ENCODE measurements at places on chromosomes 7 and 10. TPM values are rescaled to one million over a fixed set of nuclear protein-coding genes. Genes with fewer than 3 reads are reported as not detected.

CYP26C1 gene
- total RNA-seq, result 0.14 TPM

CLDN3 gene
- total RNA-seq, result not detected

SLC13A1 gene
- not detected for total RNA-seq

TMEM140 gene
- not detected for total RNA-seq

ASZ1 gene
- total RNA-seq, result not detected

KLF14 gene
- not detected for total RNA-seq

SORBS1 gene
- 1.0 TPM for total RNA-seq

TRIL gene
- total RNA-seq, result not detected

HABP2 gene
- not detected for total RNA-seq

SLC25A40 gene
- total RNA-seq, result 10.7 TPM

HYCC1 gene
- 48.9 TPM for total RNA-seq

PRPS1L1 gene
- not detected for total RNA-seq

GRK5 gene
- 1.2 TPM for total RNA-seq

BAIAP2L1 gene
- total RNA-seq, result 60.7 TPM

DEPP1 gene
- 0.84 TPM for total RNA-seq

SPDYE2 gene
- 0.22 TPM for total RNA-seq

SCIN gene
- not detected for total RNA-seq

ATOH7 gene
- total RNA-seq, result not detected

FAM221A gene
- total RNA-seq, result 0.44 TPM

COL17A1 gene
- 514 TPM for total RNA-seq

MKI67 gene
- total RNA-seq, result 81.4 TPM

CUL1 gene
- 49.2 TPM for total RNA-seq

PPP1R3A gene
- not detected for total RNA-seq

PPP1R17 gene
- total RNA-seq, result not detected

KNDC1 gene
- total RNA-seq, result 2.4 TPM

GIMAP7 gene
- total RNA-seq, result not detected

SMIM30 gene
- 37.4 TPM for total RNA-seq

MYPN gene
- 0.22 TPM for total RNA-seq

RBM33 gene
- total RNA-seq, result 80.5 TPM

STEAP4 gene
- total RNA-seq, result not detected

EGR2 gene
- 1.0 TPM for total RNA-seq

TMEM196 gene
- total RNA-seq, result not detected

GIMAP1 gene
- not detected for total RNA-seq

LIPN gene
- total RNA-seq, result not detected

MUC12 gene
- not detected for total RNA-seq

TAS2R60 gene
- not detected for total RNA-seq

ZNF485 gene
- 6.5 TPM for total RNA-seq

OR9A2 gene
- not detected for total RNA-seq

TSPAN33 gene
- 1.7 TPM for total RNA-seq

SLC26A3 gene
- total RNA-seq, result not detected

C10orf62 gene
- 0.26 TPM for total RNA-seq

CDC14C gene
- not detected for total RNA-seq

PON3 gene
- total RNA-seq, result not detected

CCDC172 gene
- total RNA-seq, result not detected
